Stimulated activated CD8-positive, alpha-beta memory T cell treated with anti-CD3 and anti-CD28 coated beads, Interleukin-4, amount 100 ng/mL, for 48 hours (primary cell): ENCODE measurements at places on chromosomes 1 and 21.
A peak's percentile ranks its signal among the peaks of the same experiment; 100 is the strongest.

DNA sequence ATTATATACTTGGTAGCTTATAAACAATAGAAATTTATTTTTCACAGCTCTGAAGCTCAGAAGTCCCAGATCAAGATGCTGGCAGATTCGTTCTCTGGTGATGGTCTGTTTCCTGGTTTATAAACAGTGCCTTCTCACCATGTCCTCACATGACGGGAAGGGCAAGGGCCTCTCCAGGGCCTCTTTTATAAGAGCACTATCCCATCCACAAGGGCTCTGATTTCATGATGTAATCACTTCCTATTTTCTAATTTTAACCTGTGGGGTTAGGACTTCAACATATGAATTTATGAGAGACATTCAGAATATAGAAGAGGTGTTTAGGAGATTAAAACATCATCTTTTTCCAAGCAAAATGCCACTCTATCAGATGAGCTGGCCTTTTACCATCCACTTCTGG lies 32.1 kb upstream of the PLPPR4 start:
- DNase-seq: no peak

DNA sequence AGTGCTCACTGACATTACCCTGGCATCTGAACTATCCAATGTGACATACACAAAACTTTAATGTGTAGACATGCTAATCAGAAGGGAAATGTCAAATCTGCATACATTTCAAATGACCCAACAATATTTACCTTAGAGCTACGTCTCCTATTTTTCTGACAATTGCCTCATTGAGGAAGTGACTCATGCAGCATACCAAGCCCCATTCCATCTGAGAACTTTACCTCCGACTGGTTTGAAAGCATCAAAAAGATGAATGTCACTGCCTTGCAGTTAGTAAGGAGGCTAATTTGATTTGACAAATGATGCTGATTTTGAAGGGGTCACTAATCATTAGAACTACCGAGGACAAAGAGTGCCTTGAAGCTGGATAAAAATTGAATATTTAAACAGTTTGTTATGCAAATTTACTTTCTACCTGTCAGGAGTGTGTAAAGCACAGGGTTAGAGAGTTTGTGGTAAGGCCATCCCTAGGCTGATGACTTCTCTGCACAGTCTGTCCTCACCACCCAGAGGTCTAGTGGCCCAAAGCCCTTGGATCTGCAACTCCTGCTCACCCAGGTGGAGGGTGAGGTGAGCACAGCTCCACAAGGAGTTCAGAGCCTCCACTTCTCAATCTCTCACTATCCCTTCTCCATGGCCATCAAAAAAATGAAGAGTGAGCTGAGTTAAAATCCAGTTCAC lies 500.3 kb upstream of the C1orf87 start:
- DNase-seq: no peak

- DNase-seq: no peak
Observed at GRCh38 chr1:19759740-19760089, 40.0 kb downstream of the TMCO4 start.

GRCh38 chr1:226309398-226310244 lies 657 bp upstream of the LIN9 start:
- DNase-seq: peak; percentile 61

- DNase-seq: no peak
Observed at GRCh38 chr1:180905927-180906326, 6.8 kb upstream of the KIAA1614 start.

DNA sequence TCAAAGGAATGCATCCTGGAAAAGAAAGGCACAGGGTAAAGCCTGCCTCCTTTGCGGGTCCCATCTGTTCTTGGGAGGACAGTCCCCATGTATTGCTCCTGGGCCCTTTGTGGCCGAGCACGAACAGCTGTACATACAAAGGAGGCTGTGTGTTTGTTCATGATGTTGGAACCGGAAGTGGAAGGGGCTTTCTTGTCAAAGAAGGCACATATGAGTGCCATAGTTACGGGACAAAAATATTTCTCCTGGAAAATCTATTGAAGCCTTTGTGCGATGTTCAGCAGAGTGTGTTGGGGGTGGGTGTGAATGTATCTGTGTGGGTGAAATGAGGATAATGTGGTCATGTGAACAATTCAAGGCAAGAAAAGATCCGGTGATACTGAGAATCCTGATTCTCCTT lies 297.6 kb downstream of the DISC1 start:
- DNase-seq: no peak

DNA sequence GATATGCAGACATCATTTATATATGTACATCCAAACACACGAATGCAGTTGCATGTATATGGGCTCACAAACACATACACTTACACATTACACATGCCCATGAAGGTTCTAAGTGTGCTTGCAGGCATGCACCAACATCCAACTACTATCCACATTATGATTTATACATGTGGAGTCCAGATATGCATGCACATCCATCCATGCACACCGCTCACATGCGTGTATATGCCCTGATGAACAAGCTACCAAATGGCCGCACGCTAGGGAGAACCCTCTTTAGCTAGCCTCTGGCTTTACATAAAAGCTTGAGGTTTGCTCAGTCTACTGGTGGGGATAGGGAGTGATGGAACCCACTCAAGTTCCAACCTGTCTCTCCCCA lies 8.5 kb downstream of the GPR3 start:
- DNase-seq: no peak

DNA sequence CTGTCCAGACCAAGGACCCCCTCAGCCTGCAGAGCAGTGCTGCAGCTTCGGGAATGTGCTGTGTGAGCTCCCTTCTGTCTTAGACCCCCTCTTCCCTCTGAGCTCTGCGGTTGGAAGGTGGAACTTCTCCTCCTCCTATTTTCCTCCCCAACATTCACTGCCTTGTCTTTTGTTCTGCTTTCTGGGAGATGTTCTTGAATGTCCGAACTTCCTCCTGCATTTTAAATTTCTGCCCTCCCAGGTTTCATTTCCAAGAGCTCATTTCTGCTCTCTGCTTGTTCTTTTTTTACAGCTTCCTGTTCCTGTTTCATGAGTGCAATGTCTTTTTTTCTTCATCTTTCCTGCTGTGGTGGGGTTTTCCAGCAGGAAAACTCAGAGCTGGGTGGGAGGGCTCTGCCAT lies 29.3 kb downstream of the RRP1 start:
- DNase-seq: no peak

DNA sequence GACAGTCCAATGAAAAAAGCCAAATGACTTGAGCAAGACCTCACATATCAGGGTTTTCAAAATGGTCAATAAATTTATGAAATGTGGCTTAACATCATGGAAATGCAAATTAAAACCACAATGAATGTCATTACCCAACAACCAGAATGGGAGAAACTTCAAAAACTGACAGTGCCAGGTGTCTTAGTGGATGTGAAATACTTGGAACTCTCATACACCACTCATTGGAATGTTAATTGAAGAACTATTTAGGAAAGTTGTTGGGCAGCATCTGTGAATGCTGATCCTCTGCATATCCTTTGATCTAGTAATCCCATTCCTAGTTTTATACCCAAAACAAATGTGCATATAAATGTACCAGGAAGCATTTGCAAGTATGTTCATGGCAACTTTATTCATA lies 19.2 kb upstream of the BACH1 start:
- DNase-seq: no peak

GRCh38 chr1:160619742-160620277 lies 27.0 kb downstream of the SLAMF1 start:
- DNase-seq: no peak

DNA sequence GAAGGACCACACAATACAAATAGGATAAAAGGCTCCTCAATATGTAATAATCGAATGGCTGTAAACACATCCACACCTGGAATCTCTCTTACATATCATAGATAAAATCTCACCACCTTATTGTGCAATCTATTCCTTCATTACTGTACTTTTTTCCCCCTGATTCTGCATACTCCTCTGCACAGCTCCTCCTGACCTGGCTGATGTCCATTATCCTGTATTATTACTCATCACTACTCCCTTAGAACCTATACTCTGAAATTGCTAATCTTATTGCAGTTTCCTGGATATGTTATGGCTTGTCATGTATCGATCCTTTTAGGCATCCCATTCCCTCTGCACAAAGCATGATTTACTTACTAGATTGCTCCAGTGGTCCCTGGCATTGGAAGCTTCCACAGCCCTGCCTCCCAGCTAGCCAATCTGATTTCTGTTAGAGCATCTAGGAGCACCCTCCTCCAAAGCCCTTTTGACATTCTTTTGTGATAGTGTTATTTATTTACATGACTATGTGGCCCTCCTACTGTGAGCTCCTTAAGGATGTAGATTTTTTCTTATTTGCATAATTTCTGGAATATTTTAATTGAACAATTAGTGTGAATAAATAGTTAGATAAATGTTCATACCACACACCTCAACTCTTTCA lies 24.2 kb upstream of the PHGDH start:
- DNase-seq: no peak

DNA sequence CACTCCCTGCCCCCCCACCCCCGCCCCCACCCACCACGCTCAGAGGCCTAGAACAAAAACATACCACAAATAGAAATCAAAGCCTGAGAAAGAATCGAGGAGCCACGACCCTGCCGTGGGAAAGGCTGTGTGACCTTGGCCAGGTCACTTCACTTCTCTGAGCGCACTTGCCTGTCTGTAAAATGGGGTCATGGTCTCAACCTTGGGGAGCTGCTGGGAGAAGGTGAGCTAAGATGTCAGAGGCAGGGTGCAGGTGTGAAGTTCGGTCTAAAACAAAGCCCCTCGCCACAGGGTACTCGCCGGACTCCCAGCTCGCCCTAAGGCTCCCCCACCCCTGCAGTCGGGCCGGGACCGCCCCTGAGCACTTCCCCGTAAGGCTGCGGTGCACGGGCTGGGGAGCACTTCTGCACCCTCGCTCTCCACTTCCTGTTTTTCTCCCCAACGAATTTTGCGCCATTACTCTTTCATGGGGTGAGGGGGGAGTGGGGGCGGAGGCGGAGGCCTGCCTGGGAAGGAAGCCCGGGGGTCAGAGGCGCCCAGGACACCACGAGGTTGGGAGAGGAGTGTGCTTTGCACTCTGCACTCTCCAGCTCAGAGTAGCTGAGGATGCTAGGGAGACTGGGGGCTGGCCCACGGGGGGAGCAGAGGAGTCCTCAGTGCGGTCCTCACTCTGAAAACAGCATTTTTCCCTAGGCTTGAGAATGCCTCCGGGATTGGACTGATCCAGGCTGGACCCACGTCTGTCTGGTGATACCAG lies 21.9 kb upstream of the PIK3CD start:
- DNase-seq: peak; percentile 87

DNA sequence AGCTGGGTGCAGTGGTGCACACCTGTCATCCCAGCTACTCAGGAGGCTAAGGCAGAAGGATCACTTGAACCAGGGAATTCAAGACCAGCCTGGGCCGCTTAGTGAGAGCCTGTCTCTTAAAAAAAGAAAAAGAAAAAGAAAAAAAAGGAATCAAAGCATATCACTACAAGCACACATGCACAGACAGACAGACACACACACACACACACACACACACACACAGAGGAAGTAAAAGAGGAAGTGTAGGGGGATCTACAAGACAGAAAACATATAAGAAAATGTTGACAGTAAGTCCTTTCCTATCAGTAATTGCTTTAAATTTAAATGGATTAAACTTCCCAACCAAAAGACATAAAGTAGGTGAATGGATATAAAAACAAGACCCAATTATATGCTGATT lies 180.3 kb downstream of the FAF1 start:
- DNase-seq: no peak

GRCh38 chr1:30334767-30335166 lies 388.6 kb downstream of the MATN1 start:
- DNase-seq: no peak

- DNase-seq: no peak
Observed at GRCh38 chr1:24415910-24416665, 486 bp downstream of the NIPAL3 start.

- DNase-seq: no peak
Observed at GRCh38 chr1:111887385-111887784, 102.1 kb downstream of the KCND3 start.

GRCh38 chr21:36904093-36904666 lies 62.3 kb downstream of the HLCS start:
- no peak for DNase-seq

DNA sequence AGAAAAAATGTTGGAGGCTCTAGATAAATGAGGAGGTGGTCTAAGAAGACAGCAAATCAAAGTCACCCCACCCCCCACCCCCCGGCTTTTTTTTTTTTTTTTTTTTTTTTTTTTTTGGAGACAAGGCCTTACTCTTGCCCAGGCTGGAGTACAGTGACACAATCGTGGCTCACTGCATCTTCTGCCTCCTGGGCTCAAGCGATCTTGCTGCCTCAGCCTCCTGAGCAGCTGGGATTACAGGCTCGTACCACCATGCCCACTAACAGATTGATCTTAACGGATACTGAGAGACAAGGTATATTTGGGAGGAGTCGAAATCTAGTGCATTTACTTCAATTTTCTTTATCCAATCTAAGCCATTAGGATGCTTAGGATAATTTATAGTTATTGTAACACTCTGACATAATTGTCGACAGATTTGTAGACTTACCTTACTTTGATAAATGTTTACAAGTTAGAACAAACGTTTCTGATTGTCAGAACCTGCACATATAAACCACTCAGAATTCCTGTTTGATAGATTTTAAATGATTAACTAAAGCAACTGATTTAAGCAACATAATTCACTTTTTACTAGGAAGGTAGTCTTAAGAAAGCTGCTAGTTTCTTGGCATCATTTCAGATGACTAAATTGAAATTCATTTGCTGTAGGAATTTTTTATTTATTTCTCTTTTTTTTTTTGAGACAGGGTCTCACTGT lies 33.7 kb upstream of the NBL1 start:
- DNase-seq: no peak

DNA sequence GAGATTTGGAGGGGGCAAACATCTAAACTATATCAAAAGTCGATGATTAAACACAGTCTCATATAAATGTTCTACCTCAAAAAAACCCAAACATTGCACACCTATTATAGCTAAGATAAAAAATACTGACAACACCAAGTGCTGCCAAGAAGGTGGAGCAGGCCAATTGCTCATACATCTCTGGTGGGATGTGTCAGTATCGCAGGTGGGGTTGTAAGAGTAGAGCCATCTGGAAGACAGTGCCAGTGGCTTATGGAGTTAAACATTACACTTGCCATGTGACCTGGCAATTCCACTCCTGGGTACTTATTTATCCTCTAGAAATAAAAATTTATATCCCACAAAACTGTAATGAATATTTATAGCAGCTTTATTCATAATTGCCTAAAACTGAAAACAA lies 213.4 kb downstream of the DISC1 start:
- DNase-seq: no peak

DNA sequence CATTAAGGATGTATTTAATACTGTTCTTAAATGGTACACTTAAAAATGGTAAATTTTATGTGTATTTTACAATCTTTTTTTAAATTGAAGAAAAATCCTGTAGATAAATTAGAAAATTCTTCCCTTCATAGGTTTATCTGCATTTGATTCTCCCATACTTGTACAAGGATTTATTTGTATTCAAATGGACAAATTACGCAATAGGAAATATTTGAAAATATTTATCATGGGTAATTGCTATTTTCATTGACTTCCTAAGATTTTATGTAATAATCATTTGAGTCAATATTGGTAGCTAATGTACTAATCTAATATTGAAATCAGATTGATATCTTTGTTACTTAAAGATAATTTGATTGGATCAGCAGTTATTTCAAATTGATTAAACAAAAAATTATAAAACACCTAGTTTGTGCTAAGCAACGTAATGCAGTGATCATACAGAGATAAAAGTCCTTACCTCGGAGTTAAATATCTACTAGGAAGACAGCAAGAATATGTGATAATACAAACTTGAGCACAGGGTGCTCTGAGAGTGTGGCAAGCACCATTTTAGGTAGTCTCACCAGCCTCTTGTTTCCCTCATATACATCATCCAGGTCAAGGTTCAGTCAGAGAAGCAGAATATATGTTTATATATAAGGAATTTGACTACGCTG lies 11.3 kb upstream of the C1orf162 start:
- no peak for DNase-seq
